ENCODE measurements at places on chromosomes 7 and 10. TPM values are rescaled to one million over a fixed set of nuclear protein-coding genes. Genes with fewer than 3 reads are reported as not detected.

Gene INMT
- total RNA-seq, result 123 TPM

Gene CYP3A4
- total RNA-seq, result not detected

- no peak for DNase-seq
These were observed 74.5 kb downstream of the SLC13A1 start for GRCh38 chr7:123125231-123125630.

Gene FOXP2
- 5.9 TPM for total RNA-seq

- DNase-seq, result peak; percentile 20
These were observed 392.8 kb upstream of the KLF6 start for GRCh38 chr10:4177791-4178190.
